ENCODE measurements at places on chromosomes 5 and 9.

GRCh38 chr5:78387468-78388153 lies 27.2 kb downstream of the SCAMP1 start:
- no peak for DNase-seq

DNA sequence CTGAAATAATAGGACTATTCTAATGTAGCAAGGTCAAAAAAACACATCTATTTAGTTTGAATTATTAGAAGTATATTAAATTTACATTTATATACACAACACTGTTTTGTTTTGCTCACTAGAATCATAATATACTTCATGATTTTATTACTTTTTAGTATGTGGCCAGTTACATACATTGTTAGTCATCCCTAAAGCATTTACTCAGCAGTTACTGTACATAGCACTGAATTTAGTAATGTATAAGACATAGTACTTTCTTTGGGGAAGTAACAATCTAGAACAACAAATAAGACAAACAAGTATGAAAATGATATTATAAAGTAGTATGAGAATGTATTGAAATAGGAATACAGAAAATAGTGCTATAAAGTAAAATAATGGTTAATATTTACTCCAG lies 28.2 kb downstream of the ERCC8 start:
- DNase-seq = no peak

DNA sequence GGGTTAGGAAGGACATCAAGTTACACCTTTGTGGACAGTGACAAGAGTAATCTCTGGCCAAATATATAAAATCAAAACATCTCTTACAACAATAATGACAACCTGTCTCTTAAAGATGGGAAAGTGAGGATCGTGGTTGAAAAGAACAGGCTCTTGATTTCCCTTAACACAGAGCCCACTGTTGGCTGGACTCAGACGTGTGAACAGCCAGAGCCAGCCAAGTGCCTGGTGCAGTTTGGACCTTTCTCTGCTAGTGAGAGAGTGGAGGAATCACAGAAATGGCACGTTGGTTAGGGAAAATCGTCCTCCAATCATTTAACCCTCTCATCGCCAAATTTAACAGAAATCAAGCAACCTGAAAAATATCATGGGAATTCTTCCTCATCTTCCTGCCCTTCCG lies 131.3 kb downstream of the GNA14 start:
- DNase-seq = no peak

- DNase-seq = no peak
Measured at GRCh38 chr5:91271999-91272398, 111.1 kb downstream of the ARRDC3 start.

DNA sequence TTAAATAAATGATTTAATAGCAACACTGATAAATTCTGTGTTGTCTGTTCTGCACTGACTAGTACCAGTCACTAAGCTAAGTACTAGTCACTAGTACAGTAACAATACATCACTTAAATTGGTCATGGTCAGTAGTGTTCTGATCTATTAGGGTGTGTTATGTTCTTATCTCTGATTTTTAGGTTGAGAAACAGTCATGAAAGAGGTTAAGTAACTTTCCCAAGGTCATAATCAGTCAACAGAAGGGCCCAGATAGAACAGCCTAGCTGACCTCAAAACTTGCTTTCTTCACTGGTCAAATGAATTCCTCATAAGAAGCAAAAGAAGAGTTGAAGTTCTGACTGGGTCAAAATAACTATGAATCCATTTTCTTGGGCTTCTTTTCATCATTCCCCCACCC lies 1492.7 kb downstream of the MAT2B start:
- DNase-seq = no peak

DNA sequence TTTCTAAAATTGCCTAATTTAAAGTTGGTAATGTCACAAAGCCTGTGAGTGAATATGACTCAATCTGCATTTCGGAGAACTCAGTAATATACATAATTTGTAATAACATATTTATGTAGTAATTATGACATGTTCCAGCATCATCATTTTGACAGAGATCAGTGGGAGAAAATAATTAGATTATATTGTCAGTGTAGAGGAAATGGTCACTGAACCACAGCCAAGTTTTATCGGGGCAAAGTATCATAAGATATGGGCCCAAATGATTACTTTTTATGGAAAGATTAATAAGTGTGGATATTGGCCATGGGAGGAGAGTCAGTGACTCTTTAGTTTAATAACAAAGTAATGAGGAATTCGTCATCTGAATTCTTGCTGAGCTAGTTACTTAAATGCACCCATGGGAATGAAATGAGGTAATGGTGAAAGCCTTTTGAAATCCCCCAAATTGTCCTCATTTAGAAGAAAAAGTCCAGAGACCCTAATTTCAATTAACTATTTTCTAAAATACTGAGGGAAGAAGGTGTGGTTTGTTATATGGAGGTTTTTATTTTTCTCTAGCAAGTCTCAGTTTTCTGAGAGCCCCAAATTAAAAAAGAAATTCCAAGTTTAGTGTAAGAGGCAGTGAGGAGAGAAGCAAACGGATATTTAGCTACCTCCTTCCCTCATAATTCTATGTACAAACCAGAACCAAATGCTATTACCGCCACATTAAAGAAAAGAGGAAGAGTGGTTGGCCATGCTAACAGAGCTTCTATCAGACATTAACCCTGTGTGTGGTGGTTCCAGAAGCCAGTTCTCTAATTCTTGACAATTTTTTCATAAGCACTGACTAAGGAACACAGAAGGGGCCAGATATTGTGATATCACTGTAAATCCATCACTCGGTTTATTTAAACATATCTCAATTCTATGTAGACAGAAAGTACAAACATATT lies 37.7 kb upstream of the MRPS30 start:
- no peak for DNase-seq

DNA sequence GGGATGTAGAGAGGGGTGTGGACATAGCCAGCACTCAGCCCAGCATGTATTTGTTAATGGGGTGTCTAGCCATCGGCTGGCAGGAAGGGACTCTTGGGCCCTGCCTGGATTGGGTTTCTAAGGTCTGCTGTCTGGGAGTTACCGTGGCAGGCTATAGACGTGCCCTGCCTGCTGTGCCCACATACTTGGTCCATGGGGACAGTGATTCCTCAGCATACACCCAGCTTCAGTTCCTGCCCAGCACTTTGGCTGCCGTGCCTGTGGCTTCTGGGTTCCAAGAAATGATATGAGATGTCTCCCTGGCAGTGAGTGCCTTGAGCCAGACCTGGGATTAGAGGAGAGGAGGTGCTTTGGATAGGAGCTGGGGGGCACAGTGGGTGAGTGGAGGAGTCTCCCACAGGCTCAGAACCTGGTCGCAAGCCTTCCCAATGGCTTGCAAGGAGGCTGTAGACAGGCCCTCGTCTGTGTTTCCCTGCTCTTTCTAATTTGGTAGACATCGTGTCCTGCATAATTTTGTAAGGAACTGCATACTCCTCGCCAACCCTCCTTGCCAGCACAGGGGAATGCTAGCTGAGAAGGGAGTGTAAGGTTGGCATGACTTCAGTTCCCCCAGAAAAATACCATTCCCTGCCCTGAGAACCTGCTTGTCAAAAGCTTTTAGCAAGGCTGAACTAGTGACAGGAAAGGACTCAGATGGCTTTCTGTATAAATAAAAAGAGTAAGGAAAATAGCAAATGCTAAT lies 287.9 kb downstream of the ZSWIM6 start:
- no peak for DNase-seq

DNA sequence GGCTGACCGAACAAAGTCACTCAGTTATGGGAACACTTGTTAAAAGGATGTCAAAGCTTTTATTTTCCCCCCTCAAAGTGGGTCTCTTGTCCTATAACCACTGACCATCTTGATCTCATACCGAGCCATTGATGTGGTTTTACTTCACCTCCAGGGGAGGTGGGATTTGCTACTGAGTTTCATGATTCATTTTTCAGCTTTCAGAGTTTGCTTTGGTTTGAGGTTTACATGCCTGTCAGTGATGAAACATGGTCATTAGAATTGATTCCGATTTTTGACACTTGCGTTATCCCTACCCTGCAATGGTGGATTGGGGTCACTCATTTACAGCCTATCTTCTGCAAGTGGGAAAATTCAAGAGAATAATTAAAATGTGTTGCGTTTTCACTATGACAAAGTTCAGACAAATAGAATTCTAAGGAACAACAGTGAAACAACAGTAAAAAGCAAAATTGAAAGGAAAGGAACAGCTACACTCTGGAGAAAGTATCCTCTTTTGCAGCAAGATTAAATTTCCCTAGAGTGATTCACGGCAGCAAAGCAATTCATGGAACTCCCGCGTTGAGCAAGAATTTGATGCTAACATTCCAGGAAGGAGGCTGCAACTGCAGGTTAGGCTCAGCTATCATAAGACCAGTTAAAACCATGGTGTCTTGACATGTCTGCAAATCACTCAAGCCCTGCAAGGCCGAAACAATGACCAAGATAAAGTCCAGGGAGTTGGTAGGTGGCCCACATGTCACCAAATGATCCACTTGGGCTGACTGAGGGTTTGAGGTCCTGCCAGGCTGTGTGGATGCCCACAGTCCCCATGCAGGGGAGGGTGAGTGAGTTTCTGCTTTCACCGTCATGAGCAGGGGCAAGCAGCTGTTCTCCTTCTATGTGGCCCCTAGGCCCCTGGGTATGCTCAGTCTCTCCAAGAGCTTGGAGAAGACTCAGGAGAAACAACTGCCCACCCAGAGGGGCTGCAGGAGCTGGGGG lies 9.4 kb downstream of the GADD45G start:
- DNase-seq = no peak

Measured in Caco-2 (cell line).